NCI-H1417 (cell line): ENCODE measurements at places on chromosomes 4 and X.

DNA sequence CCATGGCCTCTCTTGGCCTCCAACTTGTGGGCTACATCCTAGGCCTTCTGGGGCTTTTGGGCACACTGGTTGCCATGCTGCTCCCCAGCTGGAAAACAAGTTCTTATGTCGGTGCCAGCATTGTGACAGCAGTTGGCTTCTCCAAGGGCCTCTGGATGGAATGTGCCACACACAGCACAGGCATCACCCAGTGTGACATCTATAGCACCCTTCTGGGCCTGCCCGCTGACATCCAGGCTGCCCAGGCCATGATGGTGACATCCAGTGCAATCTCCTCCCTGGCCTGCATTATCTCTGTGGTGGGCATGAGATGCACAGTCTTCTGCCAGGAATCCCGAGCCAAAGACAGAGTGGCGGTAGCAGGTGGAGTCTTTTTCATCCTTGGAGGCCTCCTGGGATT, 8.0 kb downstream of the CLDN2 start:
- DNase-seq: no peak

DNA sequence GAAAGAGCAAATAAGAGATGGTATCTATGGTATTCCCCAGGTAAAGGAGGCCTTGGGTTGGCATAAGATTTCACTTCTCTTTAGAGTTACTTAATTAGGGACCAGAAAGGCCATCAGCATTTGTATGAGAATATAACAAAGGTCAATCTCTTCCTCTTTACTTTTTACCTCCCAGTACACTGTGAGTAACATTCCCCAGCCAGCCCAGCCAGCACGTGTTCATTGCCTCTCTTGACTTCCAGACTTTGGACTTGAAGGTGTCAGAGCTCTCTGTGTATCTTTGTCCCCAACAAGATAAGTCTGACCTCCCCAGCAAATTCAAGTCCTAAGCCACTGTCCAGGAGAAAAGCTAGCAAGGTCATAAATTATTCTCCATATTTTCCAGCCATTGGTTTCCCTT, 110.5 kb downstream of the AR start:
- no peak for DNase-seq

GRCh38 chr4:66885501-66886165, 659.7 kb downstream of the CENPC start:
- DNase-seq: no peak

DNA sequence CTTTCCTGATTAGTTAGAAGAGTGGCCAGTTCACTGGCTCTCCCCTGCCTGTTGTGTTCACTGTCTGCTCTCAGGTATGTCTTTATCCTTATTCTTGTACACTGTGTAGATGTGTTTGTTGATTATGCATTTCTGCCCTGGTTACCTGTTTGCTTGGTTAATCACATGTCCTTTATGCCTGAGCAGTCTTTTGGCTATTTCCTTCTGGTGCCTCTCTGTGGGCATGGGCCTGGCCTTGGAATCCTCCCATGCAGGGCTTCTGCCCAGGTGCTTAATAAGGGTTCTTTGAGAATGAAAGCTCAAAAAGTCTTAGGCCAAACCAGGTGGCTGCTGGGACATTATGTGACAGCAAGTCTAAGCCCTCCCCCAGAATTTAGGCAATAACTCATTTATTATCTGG, 26.5 kb downstream of the OTUD6A start:
- no peak for DNase-seq

GRCh38 chr4:1731180-1731579, 9.9 kb downstream of the TACC3 start:
- DNase-seq: no peak

DNA sequence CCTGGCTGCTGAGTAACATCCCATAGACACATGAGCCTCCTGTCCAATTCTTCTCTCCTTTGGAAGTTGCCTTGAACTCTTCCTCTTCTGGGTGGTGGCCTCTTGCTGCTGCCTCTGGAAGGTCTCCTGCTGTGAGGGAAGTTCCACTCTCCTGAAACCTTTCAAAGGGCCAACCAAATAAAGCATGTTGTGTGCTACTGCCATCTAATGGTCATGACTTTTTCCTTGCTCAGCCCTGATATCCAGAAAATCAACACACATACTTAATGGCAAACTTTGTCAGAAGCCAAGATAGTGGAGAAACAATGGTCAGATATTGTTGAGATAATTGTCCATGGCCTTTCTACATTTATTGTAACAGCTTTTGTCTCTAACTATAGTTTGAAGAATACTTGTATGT, 19.1 kb upstream of the ZXDA start:
- DNase-seq: peak; percentile 71

DNA sequence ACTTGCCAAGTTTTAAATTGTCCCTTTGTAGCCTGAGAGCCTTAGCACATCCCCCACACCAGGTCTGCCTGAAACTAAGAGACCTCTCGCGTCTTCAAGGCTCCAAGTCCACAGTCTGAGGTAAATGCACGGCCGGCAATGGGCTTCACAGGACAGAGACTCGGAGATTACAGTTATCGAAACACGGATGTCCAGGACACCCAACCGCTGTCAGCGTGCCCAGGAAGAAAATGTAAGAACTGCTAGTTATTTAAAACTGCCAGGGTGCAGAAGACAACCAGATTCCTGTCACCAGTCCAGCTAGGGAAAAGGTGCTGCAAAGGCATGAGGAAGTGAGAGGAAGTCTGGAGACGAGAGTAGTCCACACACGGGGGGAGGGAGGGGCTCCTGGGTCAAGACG, 28.9 kb downstream of the ZNF827 start:
- DNase-seq: no peak

DNA sequence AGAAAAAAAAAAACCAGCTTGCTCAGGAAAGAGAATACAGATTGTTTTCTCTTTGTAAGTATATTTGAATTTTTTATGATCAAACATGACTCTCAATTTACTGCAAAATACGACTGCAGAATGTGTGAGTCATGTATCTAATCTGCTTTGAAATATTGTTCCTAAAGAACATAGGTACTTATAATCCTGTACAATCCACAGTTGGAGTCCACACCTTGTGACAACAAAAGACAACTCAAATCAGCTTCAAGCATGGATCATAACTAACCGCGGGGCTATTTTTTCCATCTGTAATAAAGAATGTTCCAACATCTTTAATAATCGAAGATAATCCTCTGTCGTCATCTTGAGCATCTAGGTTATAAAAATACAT, 77.8 kb upstream of the STIM2 start:
- DNase-seq: no peak

- no peak for DNase-seq
These were observed 38.6 kb downstream of the TRPC5 start for GRCh38 chrX:112043997-112044396.

DNA sequence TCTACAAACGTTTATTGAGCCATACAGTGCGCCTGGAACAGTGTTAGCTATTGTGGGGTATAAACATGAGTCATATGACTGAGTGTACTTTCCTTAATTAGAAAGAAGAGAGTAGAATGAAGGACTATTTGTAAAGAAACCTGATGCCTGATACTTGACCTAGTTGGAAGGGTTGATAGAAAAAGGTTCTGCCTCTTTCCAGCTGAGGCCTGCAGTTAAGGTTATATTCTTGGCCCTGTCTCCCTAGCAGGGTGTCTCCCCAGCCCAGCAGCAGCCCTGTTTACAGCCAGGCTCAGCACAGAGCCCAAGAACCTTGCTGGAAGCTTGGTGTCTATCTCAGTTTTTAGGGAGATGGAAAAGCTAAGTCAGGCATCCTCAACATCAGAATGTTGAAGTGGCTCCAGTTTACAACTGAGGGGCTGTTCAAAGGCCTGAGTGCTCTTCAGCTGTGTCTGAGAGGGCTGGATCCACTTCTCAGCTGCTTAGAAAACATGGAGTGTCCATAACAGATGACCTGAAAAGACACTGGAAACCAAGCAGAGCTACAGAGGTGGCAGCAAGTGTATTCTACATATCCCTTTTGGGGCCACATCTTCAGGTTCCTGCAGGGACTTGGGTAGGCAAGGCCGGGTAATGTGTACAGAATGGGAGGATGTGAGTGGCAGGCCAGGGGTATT, 21.6 kb downstream of the NYX start:
- peak; percentile 15 for DNase-seq

DNA sequence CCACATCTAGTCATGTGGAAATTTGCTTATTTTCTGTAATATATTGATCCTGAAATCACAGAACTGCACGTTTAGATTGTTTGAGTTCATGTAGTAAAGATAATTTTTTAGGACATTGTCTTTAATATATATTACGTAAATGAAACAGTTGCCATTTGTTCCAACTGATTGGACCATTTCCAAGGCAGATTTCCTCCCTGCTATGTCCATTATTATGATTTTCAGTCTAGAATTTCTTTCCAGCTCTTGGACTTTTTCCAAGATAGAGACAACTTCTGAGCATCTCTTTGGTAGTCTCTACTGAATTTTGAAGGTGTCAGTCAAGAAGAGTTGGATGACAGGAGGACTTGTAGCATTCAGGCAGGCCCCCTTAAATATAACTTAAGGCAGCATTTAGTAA, 94.6 kb downstream of the STIM2 start:
- DNase-seq: no peak

DNA sequence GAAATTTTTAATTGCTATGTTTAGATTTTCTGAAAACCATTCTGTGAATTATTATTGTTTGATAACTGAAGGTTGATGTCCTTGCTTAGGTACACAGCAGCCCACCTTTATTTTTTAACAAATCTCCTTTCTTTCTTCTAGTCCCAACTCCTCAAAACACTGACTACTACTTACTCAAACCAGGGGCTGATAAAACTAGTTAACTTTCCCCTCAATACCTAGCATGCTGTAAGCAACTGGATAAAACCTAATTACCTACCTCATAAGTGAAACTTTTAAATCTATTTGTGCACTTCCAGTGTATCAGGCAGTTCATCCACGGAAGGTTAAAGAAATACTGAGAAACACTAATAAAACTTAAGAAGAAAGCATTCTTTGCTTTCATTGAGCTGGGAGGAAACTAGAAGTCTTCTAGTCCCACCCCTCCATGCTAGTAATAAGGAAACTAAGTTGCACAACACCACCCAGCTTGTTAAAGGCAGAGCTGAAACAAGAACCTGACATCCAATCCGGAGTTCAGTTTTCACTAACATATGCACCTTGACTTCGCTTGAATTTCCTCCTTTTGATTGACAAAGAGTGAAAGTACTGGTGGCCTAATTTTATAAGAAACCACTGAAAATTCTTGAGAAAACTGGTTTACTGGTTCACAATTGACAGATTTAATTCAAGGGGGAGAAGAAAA, 180.2 kb upstream of the TET2 start:
- peak; percentile 37 for DNase-seq

DNA sequence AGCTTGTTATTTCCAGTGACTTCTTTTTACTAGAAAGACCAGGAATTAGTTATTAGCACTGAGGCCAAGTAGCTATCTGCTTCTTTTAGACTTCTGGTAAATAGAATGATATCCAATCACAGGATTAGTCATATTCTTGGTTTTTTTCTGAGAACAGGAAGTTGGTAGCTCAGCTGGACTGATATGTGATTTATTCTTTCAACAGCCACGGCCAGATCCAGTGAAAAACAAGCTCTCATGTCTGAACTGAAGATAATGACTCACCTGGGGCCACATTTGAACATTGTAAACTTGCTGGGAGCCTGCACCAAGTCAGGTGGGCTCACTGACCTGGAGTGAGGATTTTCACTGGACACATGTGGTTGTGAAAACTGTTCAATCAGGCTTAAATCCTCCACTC, 48.6 kb downstream of the PDGFRA start:
- no peak for DNase-seq

GRCh38 chrX:1483843-1484637, 31.3 kb upstream of the ASMTL start:
- DNase-seq: no peak

- DNase-seq: no peak
These were observed 133.8 kb downstream of the ZC4H2 start for GRCh38 chrX:64842492-64842891.

DNA sequence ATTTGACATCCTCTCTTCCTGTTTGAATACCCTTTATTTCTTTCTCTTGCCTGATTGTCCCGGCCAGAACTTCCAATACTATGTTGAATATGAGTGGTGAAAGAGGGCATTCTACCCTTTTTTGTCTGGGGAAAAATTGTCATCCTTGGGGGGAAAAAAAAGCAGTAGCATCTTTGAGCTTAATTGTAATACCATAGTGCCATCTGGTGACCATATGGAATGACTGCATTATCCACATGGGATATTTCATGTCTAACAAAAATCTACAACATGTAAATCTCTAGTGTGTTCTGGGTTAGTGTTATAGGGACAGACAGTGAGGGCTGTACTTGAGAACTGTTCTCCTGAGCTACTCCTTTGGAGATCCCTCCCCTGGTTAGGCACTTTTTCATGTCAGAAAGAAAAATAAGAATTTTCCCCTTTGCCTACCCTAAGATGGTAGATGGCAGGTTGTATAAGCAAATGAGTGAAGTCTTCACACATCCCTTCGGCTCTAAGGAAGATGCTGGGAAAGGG, 26.0 kb downstream of the CAPN6 start:
- peak; percentile 66 for DNase-seq

DNA sequence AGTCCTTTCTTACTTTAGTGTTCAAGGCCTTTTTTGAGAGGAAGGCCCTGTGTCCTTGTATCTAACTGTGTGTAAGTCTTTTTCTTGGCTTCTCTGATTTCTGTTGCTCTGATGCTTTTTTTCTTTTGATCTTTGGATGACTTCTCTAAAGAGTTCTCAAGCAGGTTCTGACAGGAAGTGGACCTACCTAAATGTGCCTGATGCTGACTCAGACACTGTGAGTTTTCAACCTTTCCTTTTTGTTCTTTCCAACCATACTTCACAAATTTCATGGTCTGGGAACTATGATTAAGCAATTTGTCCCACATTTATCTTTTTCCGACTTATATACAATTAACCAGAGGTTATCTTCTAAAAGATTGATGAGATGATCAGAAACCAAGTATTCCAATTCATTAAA, 96.5 kb downstream of the SYTL5 start:
- no peak for DNase-seq

GRCh38 chrX:108833993-108834392, 97.6 kb upstream of the IRS4 start:
- no peak for DNase-seq

GRCh38 chrX:44747317-44747716, 96.5 kb upstream of the DUSP21 start:
- DNase-seq: no peak

- peak; percentile 56 for DNase-seq
These were observed 440.5 kb downstream of the MAPK10 start for GRCh38 chr4:85919200-85919887.

DNA sequence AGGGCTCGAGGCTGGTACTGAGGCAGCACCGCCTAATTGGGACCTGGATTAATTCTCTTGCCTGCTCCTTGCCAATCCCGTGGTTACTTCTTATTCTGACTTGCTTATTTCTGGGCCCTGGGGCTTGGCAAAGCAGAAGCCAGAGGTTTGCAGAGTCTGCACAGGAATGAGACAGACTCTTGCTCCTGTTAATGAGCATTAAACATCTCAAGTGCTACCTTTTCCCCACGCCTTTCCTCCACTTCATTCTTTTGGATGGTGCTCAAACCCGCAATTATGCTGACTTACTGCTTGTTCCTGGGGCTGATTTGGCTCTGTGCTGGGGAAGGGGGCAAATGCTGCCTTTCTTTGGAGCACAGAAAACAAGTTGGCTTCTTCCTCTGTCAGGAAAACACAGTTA, 16.5 kb upstream of the STOX2 start:
- DNase-seq: peak; percentile 16
